ENCODE measurements at places on chromosomes 16 and 17.

- DNase-seq = no peak
Observed at GRCh38 chr16:27111486-27111885, 44.8 kb downstream of the C16orf82 start.

GRCh38 chr17:53353919-53354351 is 468.8 kb upstream of the KIF2B start:
- no peak for DNase-seq

GRCh38 chr16:56669005-56669839 is at the start of gene MT1H:
MT1H (plus strand) TSS chr16:56669814; CDS start chr16:56669885, 71 bp downstream.
- DNase-seq = no peak

DNA sequence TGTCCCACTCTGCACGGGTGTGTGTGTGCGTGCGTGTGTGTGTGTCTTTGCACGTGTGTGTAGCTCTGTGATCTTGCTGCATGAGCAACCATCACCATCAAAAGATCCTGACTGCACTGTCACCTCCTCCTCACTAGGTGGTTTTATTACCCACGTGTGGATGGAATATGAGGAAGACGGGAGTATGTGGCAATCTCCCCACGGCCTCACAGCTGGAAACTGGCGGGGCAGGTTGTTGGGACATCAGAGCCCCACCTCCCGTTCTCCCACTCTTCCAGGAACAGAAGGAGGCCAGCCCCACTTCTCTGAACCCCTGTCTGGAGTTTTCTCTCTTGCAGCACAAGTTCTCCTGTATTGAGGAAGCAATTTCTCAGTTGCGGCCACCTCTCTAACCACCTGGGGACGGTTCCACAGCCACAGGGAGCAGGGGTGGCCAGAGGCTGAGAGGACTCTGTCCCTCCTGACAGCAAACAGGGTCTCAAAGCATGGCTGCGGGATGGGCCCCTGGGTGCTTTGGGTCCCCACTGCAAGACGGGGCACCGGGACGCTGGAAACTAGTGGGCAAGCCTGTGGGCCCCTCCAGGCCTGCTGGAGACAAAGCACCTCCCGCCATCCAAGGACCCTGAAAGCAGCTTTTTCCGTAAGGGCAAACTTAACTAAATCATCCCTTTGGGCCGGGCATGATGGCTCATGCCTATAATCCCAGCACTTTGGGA is 27.9 kb upstream of the ATP2C2 start:
- no peak for DNase-seq

- no peak for DNase-seq
Observed at GRCh38 chr17:27430882-27431491, 25.3 kb upstream of the KSR1 start.

- DNase-seq = no peak
Observed at GRCh38 chr17:71764505-71764904, 356.3 kb upstream of the SOX9 start.
